ENCODE measurements at places on chromosomes 1 and 21. TPM values are rescaled to one million over a fixed set of nuclear protein-coding genes. Genes with fewer than 3 reads are reported as not detected.
A peak's percentile ranks its signal among the peaks of the same experiment; 100 is the strongest.

GBP4 gene
- total RNA-seq, result 0.86 TPM

DNA sequence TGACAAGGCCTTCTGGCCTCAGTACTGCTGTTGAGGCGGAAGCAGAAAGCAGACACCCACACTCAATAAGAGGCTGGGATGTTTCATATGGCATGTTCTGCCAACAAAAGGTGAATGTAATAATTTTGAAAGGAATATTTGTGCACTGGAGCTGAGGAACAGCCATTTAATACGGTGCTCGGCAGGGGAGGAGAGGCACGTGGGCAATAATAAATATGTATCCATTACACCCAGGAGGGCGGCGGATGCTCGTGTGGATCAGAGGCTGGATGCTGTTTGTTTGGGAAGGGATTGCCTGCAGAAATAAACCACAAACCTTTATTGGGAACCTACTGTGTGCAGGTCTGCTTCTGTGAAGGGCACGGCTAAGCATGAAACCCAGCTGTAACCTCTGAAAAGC lies 92.0 kb downstream of the VWA5B1 start:
- DNase-seq, result no peak

PCAT6 gene
- total RNA-seq, result 1.7 TPM

DNA sequence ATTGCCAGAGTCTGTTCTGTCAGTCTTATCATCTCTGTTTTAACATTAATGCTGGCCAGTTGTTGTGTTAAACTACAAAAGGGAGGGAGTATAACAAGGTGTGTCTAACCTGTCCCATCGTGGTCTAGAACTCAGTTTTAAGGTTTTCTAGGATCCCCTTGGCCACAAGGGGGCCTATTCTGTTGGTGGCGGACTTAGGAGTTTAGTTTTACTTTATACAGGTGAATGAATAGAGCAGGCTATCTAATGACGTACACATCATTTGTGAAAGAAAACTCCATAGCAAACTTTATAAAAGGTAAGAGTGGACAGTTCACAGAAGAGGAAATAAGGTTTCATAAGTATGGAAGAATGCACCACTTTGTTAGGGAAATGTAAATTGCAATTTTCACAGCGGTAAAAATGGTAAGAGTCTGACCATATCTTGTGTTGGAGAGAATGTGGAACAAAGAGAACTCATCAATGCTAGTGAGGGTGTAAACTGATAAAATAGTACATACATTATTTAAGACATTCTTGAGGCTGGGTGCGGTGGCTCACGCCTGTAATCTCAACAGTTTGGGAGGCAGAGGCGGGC lies 2.5 kb upstream of the ATF6 start:
- DNase-seq, result peak; percentile 81

DNA sequence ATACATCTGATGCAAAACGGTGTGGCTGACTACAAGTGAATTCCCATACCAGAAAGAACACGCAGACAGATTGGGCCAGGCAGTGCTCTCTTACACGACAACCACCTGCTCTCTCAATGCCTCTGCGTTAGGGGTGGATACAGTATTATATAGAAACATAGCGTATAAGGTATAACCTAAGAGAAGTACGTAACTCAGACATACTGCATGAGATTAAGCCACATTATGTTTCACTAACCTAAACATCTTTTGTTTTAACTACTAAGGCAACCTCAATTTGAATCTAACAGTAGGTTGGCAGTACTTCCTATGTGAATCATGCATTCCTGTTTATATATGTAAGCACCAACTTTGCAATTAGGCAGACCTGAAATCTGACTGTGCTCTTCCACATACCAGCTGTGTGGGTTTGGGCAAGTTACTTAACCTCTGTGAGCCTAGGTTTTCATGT lies 58.1 kb upstream of the COA6 start:
- peak; percentile 84 for DNase-seq

LIX1L gene
- 12.5 TPM for total RNA-seq

- DNase-seq, result no peak
Measured at GRCh38 chr1:81781749-81782148, 19.0 kb upstream of the ADGRL2 start.

GRCh38 chr1:157732755-157733154 lies 32.2 kb upstream of the FCRL3 start:
- DNase-seq, result no peak

MYBPH gene
- not detected for total RNA-seq

DNA sequence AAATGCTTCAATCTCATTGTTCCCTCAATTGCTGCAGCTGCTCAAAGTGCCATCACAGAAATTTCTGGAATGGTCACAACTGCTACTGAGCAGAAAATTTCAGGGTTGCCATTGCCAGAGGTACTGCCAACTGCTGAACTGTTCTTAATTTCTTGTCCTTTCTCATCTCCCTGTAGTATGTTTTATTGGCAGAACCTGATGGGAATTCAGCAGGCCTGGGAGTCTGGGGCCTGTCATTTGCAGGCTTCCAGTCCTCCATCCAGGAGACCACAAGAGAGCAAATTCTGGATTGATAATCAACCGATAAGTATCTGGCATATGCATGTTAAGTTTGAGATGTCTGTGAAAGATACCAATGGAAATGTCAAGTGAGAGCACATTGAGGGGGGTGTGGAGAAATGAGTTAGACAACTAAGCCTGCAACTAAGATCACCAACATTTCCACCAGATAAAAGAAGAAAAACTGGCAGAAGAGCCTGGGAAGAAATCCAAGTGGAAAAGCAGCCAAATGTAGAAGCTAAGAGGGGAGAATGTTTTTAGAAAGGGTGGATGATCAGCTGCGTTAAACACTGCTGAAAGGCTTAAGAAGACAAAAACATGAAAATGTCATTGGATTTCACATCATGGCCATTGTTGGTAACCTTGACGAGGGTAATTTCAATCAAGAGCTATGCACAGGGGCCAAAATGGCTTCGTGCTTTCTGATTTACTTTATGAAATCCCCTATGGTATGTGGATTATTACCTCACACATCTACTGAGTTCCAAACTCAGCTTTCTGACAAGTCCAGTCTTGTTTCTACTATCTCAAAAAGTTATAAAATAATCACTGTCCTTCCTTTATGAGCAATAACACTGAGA lies 648.1 kb downstream of the PLPP3 start:
- DNase-seq, result no peak

PGLYRP4 gene
- not detected for total RNA-seq

RAB3B gene
- 4.5 TPM for total RNA-seq

TMCO2 gene
- not detected for total RNA-seq

IGFN1 gene
- total RNA-seq, result 0.63 TPM

- DNase-seq, result no peak
Measured at GRCh38 chr1:88217386-88217785, 466.7 kb upstream of the PKN2 start.

DNA sequence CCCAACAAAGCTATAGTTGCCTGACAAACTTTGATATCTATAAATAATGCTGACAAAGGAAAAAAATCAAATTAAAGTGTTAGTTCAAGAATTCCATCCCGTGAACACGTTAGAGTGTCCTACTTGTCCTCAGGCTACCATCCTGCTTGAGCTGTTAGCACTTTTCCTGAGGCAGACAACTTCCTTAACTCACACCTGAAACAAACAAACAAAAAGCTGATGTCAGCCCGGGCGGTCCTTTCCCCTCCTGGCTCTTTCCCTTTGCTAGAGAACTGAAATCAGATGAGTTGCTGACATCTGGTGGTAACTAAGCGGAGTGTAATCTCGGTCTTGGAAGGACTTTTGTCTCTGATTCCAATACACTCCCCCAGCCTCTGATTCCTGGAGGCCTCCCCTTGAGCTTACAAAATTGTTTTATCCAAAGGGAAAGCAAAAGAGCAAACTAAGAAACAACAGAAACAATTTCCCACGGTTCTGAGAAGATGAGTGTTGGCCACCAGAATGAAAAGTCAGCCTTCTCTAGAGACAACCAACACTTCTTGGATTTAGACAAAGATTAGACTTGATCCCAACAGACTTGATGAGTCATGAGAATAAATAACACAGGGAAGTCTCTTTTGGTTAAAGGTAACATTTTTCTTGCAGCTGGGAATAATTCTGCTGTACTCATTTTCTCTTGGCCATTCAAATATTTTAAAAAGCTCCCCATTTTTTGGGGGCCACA lies 135.4 kb downstream of the PROX1 start:
- DNase-seq, result peak; percentile 86

LRRC38 gene
- total RNA-seq, result 4.8 TPM

DNA sequence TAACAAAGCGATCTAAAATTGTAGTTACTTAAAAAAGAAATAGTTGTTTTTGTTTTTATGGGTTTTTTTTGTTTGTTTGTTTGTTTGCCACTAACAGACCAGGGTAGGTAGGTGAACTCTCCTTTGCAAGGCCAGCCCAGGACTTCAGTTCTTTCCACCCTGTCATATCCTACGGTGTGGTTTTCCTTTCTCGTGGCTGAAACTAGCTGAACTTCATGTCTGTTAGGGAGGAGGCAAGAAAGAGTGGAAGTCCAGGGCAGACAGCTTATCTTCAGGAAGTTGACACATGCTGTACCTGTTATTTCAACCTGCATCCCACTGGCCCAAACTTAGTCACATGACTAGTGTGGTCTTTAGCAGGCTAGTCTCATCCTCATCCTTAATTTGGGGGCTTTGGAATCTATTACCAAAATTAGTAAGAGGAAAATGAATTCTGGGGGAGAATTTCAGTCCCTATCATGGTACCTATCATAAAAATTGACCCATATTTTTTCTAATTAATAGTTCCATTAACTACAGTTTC lies 62.9 kb upstream of the LRRC7 start:
- DNase-seq, result no peak

LRRC53 gene
- not detected for total RNA-seq

MYOG gene
- total RNA-seq, result not detected

DNA sequence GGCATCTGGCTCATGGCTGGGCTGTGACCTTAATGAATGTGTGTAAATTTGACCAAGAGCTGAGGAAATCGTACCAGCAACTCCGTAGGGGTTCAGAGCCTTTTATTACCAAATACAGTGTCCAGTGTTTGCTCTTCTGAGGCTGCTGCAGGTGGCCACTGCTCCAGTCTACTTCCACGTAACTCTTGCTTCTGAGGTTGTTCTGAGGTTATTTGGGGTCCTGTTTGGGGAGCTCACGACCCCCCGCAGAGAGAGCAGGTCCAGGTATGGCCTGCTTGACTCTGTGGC lies 33.6 kb downstream of the MAN1C1 start:
- no peak for DNase-seq

GRCh38 chr1:186183219-186183618 lies 191.8 kb downstream of the TPR start:
- DNase-seq, result peak; percentile 91

Data from PC-3 (cell line).